Vagina (tissue), 2 donors: ENCODE measurements at places on chromosomes 1 and 21.

DNA sequence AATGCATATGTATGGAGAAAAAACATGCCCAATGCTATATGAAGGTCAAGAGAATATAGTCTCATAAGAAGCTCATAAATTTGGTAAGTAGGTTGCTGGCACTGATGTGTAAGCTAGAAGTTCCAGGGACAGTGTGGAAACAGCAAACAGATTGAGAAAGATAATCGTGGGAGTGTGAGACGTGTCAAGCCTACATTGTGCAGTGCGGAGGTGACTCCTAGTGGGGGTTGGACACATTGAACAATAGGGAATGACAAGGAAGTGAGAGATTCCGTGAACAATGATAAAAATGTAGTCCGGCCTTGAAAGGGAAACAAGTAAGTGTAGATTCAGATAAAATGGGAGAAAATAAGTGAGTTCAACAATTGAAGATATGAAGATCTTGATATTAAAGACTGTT lies 788.4 kb upstream of the PRMT6 start:
- no peak for DNase-seq

GRCh38 chr1:88204111-88204510 lies 480.0 kb upstream of the PKN2 start:
- no peak for DNase-seq

DNA sequence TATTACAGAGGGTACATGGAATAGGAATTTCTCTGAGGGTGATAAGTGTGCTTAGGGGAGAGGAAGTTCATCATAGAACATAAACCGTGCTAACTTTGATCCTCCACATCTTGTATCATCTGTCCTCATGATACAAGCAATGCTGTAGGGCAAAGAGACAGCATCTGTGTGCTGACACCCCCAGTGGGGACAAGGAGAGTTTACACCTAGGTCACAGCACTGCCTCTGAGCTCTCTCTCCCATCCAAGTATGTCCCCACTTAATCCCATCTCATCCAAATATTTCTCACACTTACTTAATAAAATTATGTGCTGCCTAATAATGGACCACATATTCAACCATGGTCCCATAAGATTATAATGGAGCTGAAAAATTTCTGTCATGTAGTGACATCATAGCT lies 4.3 kb upstream of the TEDDM1 start:
- DNase-seq = no peak

DNA sequence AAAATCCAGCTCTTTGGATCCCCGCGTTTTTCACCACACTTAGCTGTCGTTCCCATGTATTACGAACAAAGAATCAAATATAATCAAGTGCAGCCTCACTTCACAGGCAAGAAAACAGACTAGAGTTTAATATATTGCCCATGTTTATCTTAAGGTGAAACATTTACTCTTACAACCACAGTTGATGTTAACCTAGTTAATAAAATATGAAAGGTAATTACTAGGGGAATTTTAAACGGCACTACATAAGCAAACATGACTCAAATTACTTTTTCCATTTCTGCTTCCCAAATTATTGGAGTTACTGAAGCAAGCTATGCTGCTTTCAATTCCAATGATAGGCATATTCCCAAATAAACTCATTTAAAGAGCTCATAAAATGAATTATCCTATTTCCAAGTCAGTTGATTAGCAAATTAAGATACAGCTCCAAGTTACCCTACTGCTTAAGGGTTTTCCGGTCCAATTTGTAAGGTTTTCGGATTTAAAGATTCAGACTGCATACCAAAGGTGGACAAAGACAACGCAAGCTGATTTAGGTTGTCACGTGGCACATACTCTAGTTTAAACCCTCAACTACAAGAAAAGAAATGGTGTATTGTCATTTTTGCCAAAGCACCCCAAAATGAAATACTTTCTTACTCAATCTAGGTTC lies 5.9 kb downstream of the COX20 start:
- DNase-seq = no peak

DNA sequence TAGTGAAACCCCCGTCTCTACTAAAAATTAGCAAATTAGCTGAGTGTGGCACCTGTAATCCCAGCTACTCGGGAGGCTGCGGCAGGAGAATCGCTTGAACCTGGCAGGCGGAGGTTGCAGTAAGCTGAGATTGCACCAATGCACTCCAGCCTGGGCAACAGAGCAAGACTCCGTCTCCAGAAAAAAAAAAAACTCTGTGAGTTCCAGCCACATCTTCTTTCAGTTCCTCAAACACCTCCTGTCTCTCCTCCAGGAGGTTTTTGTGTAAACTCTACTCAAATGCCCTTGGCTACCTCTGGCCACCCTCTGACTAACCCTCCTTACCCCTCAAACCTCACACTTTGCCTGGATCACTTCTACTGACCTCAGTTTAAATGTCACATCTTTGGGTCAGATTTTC lies 38.1 kb downstream of the RCSD1 start:
- no peak for DNase-seq

DNA sequence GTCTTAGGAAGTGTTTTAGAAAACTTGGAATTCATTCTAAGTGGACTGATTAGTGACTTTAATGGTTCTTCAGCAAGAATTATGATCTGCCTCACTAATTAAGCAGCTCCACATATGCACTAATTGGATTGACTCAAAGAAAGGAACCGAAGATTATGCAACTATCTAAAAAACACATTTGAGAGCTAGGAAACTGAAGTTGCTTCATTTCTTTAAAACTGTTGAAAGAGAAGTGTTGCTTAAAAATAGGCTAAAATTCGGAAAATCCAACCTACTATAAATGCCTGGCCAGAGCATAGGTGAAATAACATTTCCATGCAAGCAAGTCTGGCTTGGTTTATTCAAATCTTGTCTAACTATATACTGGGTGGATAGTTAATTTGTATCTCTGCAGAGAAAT lies 502.9 kb upstream of the ZRANB2 start:
- no peak for DNase-seq

DNA sequence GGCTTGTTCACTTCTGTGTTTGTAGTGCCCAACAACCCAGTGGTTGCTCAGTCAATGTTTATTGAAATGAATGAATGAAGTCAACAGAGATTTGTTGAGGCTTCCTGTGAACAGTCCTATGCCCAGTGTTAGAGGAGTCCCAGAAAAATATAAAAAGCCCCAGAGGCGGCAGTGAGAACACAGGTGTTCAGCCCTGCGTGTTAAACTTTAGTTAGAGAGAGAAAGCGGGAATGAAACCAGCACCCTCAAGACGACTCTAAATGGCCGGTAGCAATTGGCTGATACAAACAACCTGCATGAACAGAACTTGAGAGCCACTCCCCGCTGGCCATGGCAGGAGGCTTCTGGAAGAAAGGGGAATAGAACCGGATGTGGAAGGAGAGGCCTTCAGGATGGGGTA lies 22.6 kb downstream of the TMEM51 start:
- DNase-seq = no peak

DNA sequence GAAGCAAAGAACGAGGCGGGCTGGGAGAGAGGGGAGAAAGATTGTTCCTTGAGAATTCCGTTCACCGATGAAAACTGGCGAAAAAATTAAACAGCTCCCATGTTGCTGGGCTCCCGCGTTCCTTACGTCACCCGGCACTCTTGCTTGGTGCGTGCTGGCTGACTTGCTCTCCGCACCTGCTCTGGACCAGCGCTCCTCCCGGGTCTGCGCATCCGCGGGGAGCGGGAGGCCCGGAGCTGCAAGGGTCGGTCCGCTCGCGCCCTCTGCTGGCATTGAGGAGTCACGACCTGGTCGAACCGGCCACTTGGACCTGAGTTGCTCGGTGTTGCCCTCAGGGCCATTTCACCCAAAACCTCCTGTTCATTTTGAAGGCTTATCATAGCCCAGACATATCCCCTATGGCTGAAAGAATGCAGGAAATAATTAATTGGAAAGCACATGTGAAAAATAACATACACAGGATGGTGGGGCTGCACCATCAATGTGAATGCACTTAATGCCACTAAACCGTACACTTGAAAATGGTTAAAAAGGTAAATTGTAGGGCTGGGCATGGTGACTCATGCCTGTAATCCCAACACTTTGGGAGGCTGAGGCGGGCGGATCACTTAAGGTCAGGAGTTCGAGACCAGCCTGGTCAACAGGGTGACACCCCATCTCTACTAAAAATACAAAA lies 98.9 kb upstream of the BACE2 start:
- peak; percentile 81 for DNase-seq

GRCh38 chr1:36692465-36693160 lies 209.9 kb upstream of the CSF3R start:
- DNase-seq = no peak

- DNase-seq = no peak
Measured at GRCh38 chr1:150268340-150268704, 494 bp downstream of the APH1A start.

DNA sequence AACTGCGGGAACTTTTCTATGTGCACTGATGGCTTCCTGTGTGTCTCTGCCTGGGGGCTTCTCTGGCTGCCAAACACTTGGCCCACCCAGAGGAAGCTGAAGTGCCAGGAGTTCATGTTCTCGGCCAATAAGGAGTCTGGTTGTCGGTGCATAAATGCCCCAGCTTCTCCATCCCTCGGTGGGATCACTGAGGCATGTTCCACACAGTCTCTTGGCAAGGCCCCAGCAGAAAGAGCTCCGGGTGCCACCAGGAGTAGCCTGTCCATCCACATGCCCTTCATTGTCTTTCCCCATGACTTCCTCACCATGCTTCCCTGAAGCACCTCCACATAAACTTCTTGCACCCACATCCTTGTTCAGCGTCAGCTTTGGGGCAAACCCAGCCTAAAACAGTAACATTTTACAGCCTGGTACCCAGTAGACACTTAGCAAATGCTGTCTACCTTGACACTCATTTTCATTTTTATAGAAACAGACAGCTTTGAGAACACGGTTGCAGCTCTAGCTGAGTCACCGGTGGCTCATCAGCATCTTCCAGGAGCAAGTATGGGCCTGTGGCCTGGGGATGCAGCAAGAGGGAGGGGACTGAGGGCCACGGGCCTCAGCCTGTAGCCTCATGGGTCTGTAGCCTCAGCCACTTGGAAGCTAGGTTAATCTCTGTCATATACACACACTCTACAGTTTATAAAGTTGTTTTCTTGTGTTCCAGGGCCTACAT lies 14.8 kb upstream of the CDCP2 start:
- DNase-seq = no peak

DNA sequence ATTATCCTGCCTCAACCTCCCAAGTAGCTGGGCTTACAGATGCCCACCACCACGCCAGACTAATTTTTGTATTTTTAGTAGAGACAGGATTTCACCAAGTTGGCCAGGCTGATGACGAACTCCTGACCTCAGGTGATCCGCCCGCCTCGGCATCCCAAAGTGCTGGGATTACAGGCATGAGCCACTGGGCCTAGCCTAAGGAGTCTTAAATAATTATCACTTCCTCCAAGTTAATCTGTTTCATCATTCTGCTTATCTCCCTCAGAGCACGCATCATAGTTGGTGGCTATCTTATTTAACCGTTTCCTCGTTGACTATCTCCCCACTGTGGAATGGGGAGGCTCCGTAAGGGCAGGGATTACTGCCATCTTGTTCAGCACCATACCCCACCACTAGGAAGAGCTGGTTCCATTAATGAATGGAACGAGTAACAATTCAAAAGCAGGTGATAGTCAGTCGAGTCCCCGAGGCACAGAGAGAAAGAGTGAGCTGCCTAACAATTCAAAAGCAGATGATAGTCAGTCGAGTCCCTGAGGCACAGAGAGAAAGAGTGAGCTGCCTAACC lies 52.7 kb downstream of the GLUL start:
- no peak for DNase-seq

DNA sequence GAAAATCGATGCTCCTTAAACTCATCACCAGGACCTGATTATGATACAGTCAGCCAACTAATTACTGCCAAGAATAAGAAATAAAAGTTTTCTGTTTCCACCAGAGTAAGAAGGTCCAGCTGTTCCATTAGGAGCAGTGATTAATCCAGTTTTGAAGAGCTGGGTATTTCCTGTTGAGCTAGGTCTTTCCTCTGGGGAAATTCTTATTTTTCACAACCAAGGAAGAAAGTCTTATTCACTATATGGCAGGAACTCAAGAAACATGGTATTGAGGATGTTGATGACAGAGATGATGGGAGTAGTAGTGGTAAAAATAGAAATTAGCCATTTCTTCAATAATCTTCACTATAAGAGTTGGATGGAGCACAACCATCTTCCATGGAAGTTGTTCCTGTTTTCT lies 374.6 kb upstream of the RUNX1 start:
- DNase-seq = no peak

DNA sequence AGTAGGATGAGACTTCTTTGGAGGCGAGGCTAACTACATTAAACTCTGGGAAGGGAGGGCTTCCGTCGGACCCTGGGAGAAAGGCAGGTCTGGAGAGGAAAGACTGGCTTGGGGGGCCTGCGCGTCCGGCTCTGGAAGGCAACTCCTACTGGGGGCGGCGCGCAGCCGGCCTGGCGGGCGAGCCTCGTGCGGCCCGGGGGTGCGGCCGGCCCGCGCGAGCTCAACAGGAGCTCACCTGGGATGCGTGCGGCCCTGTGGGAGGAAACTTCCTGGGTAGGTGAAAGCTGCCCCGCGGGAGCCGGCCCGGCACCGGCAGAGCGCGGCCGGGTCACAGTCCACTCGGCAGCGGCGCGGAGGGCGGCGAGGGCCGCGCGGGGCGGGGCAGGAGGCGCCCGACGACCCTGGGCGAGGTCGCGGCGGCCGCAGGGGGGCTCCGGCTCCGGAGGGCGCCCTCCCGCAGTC lies 449 bp downstream of the EPS15 start:
- DNase-seq = no peak

DNA sequence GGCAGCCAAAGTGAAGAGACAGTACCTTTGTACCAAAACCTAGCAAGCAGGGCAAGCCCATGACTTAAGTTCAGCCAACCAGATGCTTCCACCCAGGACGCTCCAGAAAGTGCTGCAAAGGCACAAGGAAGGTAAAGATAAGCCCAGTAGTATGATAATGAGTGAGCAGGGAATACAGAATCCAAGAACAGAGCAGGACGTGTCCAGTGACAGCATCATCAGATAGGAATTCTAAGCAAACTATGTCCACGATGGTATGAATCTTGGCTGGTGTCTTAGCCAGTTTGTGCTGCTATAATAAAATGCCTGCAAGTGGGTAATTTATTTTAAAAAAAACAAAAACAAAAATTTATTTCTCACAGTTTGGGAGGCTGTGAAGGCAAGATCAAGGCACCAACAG lies 13.6 kb downstream of the GJA4 start:
- DNase-seq = no peak

- DNase-seq = peak; percentile 94
Measured at GRCh38 chr1:8879922-8880676, 1.6 kb upstream of the ENO1 start.

- DNase-seq = no peak
Measured at GRCh38 chr1:191620883-191621282, 537.4 kb upstream of the RGS18 start.

DNA sequence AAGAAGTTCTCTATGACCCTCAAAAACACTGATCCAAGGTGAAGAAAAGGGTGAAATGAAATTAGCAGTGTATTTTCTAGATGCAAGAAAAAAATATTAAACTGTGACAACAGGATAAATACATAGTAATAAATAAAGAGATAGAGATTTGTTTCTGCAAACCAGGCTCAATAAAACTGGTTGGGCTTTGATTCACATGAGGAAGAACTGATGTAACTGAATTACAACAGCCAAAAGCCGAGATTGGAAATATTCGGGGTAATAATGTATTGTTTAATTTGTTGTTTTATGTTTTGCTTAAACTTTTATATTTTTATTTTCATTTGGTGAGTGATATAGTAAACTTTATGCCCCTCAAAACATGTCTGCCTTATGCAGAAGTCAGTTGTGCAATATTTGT lies 285.0 kb downstream of the BRINP3 start:
- no peak for DNase-seq
